ENCODE measurements at places on chromosomes 12 and 14.

GRCh38 chr12:106108185-106108835 lies 30.4 kb downstream of the NUAK1 start:
- H3K27me3 ChIP-seq, result no peaks in the 10 kb centered on the region
- DNase-seq, result no peak
- no peaks in the 10 kb centered on the region for H3K36me3 ChIP-seq

DNA sequence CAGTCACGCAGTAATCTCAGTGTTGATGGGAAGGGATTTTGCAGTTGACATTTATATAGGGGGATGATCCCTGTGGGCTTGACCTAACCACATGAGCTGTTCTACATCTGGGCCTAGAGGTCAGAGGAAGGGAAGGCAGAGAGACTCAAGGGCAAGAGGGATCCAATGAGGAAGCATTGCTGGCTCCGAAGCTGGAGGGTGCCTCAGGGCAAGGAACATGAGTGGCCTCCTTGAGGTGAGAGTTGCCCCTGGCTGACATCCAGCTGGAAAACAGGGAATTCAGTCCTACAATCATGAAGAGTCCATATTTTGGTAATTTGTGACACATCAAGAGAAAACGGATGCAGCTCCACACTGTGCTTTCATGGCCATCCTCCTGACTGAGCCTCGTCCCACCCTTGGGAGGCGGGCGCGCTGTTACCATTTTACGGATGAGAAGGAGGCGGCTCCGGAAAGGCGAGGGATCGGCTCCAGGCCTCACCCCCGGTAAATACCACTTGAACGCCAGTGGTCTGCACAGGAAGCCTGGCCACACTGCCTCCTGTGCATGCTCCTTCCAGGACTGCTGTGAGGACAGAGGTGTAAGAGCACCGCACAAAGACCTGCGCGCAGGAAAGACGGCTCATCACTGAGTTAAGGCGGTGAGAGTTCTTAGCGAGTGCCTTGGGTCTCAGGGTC lies 18.5 kb upstream of the FKBP4 start:
- DNase-seq, result no peak
- H3K4me3 ChIP-seq, result no peak overlapping the region
- no peak overlapping the region for H3K27ac ChIP-seq
- H3K36me3 ChIP-seq, result no peaks in the 10 kb centered on the region

- no peak overlapping the region for H3K4me3 ChIP-seq
- no peaks in the 10 kb centered on the region for H3K27me3 ChIP-seq
- H3K27ac ChIP-seq, result no peak overlapping the region
- H3K4me1 ChIP-seq, result no peaks in the 10 kb centered on the region
- DNase-seq, result no peak
These were observed 343.0 kb downstream of the FOXG1 start for GRCh38 chr14:29109589-29109988.

GRCh38 chr12:104790296-104791125 lies 167.6 kb downstream of the SLC41A2 start:
- H3K4me1 ChIP-seq, result peaks cover 7% of the 10 kb centered on the region
- no peak overlapping the region for H3K27ac ChIP-seq
- no peaks in the 10 kb centered on the region for H3K36me3 ChIP-seq
- no peak for DNase-seq
- no peaks in the 10 kb centered on the region for H3K27me3 ChIP-seq

- peak overlapping the region; percentile 96 for H3K27ac ChIP-seq
- DNase-seq, result peak; percentile 73
- H3K4me3 ChIP-seq, result peak overlapping the region; percentile 68
- no peaks in the 10 kb centered on the region for H3K27me3 ChIP-seq
These were observed 604 bp downstream of the ZNF384 start for GRCh38 chr12:6688543-6688998.

DNA sequence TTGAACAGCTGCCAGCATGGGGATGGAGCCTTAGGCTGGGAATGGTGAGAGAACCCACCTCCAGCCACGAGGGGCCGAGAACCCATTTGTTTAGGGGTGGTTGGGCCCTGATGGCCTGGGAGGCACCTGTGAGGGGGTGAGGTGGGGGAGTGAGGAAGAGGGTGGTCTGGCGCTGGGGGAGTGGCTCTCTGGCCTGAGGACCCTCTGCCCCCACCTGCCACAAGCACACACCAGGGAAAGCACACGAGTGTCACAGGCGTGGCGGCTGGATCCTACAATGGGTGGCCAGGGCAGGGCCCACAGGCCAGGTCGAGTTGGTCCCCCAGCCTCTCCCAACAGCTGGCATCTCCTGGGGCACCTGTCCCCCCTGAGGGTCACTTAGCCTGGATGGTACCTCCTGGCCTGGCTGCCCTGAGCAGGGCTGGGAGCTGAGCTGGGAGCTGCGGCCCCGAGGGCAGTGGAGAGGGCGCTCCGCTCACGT lies 340.5 kb downstream of the TMEM121 start:
- H3K27ac ChIP-seq, result no peak overlapping the region
- H3K4me3 ChIP-seq, result no peak overlapping the region
- no peaks in the 10 kb centered on the region for H3K27me3 ChIP-seq
- peak; percentile 50 for DNase-seq

GRCh38 chr14:36665887-36666415 lies 4.3 kb downstream of the PAX9 start:
- peaks cover 7% of the 10 kb centered on the region for H3K4me1 ChIP-seq
- no peaks in the 10 kb centered on the region for H3K36me3 ChIP-seq
- peaks cover 19% of the 10 kb centered on the region for H3K27me3 ChIP-seq
- H3K27ac ChIP-seq, result no peak overlapping the region
- no peak overlapping the region for H3K4me3 ChIP-seq
- DNase-seq, result no peak

DNA sequence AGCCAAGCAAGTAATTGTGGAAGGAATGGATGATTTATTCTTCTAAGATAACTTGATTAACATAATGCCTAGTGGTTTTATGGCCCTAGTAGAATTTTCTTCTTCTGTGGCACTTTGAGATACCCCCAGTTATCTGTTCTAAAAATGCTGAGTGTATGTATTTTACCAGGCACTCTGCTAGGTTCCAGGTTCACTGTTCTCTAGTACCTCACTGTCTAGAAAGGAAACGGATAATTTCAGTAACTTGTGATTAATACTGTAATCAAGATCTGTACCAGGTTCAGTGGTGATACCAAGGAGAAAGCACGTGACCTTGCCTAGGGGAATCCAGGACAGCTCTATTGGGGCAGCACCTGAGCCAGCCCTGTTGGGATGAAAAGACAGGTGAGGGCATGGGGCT lies 8.0 kb downstream of the ANO6 start:
- H3K4me3 ChIP-seq, result no peak overlapping the region
- no peaks in the 10 kb centered on the region for H3K27me3 ChIP-seq
- H3K27ac ChIP-seq, result peak overlapping the region; percentile 64
- no peak for DNase-seq
- H3K4me1 ChIP-seq, result peaks cover 27% of the 10 kb centered on the region

- H3K27ac ChIP-seq, result no peak overlapping the region
- no peaks in the 10 kb centered on the region for H3K27me3 ChIP-seq
These were observed 19.0 kb downstream of the SUSD6 start for GRCh38 chr14:69630360-69630759.

All from ascending aorta (tissue), 2 donors.